ENCODE measurements at places on chromosomes 6 and 20.

GRCh38 chr6:137968455-137968804 is 101.4 kb downstream of the TNFAIP3 start:
- no peak for DNase-seq

DNA sequence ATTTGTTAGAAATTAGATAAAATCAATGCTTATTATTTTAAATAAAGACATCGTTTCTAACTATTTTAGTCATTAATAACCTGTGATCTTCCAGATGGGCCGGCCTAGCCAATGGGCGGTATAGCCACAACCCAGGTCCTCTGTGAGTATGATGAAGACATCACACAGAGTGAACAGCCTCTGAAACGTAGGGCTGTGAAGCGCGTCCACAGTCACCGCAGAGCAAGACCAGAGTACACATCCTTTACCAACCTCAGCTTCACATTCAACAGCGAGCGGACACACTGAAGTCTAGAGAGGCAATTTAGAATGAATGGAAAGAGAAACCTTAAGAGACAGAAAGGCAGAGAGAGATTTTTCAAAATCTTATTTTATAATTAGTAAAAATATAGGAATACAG is 125.0 kb upstream of the RPS6KA2 start:
- DNase-seq: no peak

GRCh38 chr6:159217595-159218275 is 48.5 kb downstream of the FNDC1 start:
- DNase-seq: peak; percentile 39

DNA sequence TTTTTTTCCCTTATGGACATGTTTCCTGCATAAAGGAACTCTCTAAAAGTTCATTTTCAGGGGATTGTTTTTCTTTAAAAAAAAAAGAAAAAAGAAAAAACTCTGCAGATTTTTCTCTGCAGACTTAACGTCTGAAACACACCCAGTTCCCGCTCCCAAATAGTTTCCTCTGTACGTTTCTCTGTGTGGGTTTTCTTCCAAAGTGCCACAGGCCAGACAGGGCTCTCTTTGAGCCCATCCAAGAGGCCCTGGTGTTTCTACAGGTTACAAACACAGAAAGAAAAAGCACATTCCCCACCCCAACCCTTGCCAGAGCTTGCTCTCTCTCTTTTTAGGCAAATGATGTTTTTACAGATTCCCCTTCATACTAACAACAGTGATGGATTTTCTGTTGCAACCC is 258.6 kb downstream of the FNDC1 start:
- DNase-seq: no peak

- DNase-seq: no peak
These were observed 8.5 kb upstream of the RHAG start for GRCh38 chr6:49645139-49645538.

DNA sequence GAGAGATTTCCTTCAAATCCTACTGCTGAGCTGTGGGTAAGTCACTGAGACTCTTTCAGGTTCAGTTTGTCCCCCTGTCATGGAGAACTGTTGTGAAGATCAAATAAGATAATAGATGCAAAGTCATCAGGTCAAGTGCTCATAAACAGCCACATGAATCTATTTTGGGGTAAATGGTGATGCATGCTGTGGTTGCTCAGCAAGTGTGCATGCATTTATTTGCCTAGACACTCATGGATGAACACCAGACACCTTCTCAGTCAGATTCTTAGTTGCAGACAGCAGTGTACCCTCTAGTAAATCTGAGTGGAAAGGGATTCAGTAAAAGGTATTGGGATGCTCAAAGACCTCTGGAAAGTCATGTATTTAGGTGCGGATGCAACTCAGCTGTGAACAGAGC is 168.0 kb upstream of the FOXA2 start:
- DNase-seq: no peak

DNA sequence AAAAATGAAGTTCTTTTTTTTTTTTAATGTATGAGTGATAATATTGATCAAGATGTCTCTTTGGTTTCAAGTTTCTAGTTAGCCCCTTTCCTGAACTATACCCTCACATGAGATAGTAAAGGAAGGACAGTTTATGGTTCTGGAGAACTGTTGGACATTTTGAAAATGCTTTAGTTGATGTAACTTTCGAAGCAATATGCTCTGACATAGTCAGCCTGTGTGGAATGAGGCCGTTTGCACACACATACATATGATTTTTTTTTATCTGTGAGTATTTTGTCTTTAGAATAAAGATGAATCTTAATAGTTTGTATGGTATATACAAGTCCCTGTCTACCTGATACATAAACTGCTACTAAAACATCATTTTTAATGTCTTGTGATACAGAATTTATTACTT is 177.0 kb downstream of the ARID1B start:
- peak; percentile 39 for DNase-seq

- no peak for DNase-seq
These were observed 483.3 kb downstream of the TFAP2B start for GRCh38 chr6:51301962-51302361.

- no peak for DNase-seq
These were observed 123.6 kb downstream of the CDC5L start for GRCh38 chr6:44511126-44511525.

GRCh38 chr20:56683077-56683865 is 54.2 kb downstream of the TFAP2C start:
- DNase-seq: no peak

- no peak for DNase-seq
These were observed 62.9 kb downstream of the GTF2H5 start for GRCh38 chr6:158230967-158231550.

GRCh38 chr6:45432977-45433376 is 55.2 kb upstream of the SUPT3H start:
- DNase-seq: peak; percentile 70

GRCh38 chr6:129704708-129705107 is 5.3 kb downstream of the ARHGAP18 start:
- no peak for DNase-seq

DNA sequence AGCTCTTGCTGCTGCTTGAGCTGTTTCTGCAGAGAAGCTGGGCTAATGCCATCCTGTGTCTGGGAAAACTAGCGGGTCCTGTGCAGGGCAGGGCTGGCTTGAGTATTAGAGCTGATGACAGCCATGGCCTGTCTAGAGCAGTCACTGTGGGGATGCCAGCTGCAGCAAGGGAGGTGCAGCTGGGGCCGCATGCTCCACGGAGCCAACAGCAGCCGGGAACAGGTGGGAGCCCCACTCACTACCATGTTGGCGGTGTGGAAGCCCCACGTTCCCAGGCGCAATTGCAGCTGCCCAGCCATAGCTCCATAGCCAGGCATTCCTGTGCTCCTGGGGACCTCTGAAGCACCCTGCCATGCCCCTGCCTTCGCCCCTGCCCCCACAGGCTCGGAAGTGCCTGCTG is 212.9 kb downstream of the TFAP2C start:
- no peak for DNase-seq

- DNase-seq: no peak
These were observed 714 bp upstream of the MYLK2 start for GRCh38 chr20:31818376-31818908.

- no peak for DNase-seq
These were observed 39.5 kb upstream of the THBS2 start for GRCh38 chr6:169293196-169293595.

- no peak for DNase-seq
These were observed 762 bp downstream of the SIRPB1 start for GRCh38 chr20:1618954-1619540.

DNA sequence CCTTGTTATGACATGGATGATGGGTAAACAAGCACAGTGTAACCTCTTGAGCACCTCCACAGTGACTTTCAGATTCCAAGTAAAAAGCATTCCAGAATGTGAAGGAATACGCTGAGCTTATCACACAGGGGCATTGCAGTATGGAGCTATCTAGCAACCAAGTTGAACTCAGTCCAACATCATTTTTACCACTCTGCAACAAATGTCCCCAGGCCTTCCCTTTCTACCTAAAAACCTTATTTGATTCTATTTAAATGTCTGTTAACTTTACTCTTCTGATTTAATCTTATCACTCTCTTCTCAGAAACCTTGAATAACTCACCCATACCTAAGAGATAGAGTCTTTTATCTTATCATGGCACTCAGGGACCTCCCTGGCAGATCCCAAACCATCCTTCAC is 195.8 kb upstream of the CDYL start:
- no peak for DNase-seq

DNA sequence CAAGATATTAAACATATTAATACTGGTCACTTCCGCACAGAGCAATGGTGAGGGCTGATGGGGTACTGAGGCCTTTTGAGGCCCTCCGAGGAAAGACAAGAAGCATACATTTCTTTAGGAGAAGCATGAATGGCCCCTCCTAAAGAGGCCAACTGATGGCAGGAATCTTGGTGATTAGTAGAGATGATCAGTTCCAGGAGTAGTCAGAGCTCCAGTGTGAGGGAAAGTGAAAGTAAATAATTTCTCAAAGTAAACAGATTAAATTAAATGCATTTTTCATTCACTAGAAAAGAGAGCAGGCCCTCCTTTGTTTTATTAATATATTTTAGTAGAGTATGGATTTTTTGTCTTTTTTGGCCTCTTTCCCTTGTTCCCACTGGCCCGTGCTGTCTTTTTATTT is 38.2 kb downstream of the NOX3 start:
- no peak for DNase-seq

DNA sequence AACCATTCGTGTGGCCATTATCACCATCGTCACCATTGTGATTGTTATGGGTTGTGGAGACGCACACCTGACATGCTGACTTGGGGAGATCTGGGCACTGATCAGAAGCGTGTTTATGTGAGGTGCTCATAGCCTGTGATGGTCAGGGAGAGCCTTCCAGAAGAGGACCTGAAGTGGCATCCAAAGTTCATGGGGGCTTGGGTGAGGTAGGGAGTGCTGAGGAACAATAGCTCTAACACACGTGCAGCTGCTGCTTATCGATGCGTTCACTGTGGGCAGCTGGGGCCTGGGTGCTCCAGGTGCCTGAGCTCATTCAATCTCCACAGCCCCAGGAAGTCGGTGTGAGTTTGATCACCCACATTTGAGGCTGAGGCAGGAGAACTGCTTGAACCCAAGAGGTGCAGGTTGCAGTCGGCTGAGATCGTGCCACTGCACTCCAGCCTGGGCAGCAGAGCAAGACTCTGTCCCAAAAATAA is 227.3 kb downstream of the PREX1 start:
- no peak for DNase-seq

- no peak for DNase-seq
These were observed 50.3 kb downstream of the SNAI1 start for GRCh38 chr20:50032955-50033666.

- no peak for DNase-seq
These were observed 27.9 kb downstream of the GSS start for GRCh38 chr20:34927736-34928135.

DNA sequence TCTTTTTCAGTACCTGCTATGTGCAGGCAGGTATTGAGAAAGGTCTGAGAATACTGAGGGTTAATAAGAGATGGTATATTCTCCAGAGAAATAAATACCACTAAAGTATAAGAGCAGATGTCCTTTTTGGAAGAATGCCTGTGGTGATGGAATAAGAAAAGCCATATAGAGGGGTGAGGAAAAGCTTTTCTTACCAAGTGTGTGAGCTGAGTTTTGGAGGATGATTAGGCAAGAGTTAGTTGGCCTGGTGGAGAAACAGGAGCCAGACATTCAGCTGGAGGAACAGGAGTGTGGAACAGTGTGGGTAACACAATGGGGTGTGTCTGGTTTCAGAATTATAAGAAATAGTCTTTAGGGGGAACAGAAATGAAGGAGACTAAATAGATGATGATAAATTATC is 19.9 kb downstream of the ZNF451 start:
- peak; percentile 34 for DNase-seq

- no peak for DNase-seq
These were observed 16.0 kb downstream of the TM9SF4 start for GRCh38 chr20:32125506-32125905.

DNA sequence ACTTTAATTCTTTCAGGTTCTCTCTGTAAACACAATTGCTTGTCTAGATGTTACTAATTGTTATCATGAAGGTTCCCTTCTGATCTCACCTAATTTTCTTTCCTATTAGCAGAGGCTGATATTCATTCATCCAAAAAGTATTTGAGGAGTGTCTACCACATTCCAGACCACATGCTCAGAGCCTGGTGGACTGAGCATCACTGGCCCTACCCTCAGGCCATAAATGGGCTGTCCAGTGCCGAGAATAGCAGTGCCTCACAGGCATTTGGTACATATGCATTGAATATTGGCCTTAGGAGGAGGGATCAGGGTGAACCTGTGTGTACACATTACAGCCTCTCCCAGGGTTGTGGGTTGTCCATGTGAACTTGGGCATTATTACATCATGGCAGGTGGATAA is 40.4 kb upstream of the PRELID3B start:
- DNase-seq: peak; percentile 44

DNA sequence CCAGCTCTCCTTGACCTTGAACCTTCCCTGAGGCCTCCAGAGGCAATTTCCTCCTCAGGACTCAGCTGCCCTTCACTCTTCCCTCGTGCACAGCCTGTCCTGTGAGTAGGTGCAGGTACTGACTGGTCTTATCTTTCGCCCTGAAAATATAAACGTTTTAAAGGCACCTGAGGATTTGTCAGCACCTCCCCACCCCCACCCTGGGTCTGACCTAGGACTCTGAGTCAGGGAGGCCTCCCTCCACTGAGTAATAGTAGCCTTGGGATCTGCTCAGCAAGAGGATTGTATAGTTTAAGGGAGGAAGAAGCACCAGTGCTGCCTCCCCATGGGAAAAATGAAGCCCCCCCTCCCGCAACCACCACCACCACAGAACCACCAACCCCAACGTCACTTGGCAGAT is 54.6 kb downstream of the PPARD start:
- peak; percentile 44 for DNase-seq

GRCh38 chr6:155495011-155495768 is 39.6 kb upstream of the NOX3 start:
- DNase-seq: peak; percentile 89

GRCh38 chr6:4607793-4608192 is 168.4 kb upstream of the CDYL start:
- no peak for DNase-seq

Measured in fibroblast of skin of right quadriceps (primary cell).